AG08395 (cell line): ENCODE measurements at places on chromosomes 2 and 18.

GRCh38 chr2:36911012-36911411 lies 55.3 kb downstream of the STRN start:
- DNase-seq, result no peak

DNA sequence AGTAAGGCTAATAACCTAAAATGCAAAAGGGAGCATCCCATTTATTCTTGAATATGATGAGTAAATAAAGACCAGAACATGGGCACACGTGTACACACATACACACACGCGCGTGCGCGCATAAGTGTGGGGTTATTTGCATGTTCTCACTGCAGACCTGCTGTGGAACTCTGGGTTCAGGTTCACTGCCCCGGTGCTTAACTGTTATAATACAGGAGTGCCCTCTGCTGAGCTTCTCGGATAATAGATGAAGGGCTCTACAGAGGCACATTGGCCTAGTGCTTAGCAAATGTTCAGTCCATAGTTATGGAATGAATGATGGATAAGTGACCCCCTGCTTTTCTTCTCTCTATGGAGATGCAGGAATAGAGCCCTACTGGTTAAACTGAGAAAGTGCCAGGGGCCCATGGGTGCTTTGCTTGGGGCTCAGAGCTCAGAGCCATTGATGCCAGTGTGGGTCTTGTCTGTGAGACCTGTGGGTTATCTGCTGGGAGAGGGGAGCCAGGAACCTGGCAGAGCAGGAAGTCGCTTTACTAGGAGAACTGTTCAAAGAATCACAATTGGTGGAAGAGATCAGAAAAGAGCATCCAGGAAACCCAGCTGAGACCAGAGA lies 3.6 kb upstream of the ARL4C start:
- peak; percentile 66 for DNase-seq

- DNase-seq, result no peak
These were observed 11.5 kb upstream of the TSPYL6 start for GRCh38 chr2:54267577-54267976.

DNA sequence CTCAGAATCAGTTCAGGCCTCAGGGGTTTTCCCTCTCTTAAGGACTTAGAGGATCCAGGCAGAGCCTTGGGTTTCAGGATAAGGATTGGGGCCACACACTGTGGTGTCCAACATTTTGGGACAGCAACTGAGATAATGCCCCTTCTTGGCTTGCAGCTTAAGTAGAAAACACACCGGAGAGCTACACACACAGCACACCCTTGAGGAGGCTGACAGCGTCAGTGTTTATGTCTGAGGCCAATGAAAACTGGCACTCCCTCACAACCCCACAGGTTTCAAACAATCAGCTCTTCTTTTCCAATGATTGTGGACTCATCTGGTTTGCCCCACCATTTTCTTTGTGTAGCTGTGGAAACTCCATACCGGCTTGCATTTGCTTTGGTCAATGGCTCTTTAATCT lies 257.7 kb downstream of the CDCA7 start:
- no peak for DNase-seq

GRCh38 chr18:79387214-79387613 lies 8.5 kb upstream of the NFATC1 start:
- no peak for DNase-seq

DNA sequence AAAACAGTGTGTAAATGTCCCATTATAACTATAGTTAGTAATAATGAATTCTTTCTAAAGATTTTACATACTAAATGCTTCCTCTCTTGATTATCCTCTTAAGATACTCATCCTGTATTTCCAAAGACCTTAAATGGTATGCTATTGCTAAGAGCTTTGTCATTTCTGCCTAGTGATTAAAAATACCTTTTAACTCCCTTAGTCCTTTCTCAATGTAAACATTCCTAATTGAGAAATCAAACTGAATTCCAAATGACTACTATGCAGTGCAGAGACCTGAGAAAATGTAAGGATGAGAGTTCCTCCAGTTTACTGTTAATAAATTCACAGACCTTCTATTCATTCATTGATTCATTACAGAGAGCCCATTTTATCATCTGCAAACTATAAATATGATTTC lies 86.9 kb downstream of the SOS1 start:
- peak; percentile 1 for DNase-seq

DNA sequence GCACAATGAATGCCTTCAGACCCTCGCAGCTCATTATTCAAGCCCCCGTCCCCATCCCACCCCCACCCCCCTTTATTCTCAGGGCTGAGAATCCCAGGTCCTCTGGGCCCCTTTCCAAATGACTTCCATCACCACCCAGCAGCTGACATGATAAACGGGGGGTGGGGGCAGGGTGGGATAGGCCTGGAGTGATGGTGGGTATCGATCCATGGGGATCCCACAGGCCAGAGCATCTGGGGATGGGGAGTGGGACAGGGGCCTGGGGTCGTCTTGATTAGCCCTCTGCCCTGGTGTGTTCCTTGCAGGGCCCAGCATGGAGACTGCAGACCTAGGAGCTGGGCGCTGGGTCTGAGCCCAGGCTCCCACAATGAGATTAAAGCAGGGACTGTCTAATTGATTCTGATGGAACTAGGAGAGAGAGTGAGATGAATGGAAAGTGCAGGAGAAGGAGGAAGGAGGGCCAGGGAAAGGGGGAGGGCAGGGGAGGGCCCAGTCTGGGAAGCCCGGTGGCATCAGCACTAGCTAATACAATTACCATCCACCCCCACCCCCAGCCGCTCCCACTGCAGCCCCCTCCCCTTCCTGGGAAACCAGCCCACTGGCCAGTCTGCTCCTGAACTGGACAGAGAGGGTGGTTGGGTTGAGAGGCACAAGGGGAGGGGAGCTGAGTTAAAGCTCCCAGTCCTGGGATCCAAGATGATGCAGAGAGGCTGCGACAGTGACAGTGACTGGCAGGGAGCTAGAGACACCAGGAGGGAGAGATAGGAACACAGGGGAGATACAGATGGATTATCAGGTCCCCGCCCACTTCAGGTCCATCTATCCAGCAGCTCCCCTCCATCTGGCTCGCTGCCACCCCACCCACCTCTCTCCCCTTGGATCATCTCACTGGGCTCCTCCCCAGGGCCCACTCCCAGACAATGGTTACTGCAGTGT lies 13.1 kb upstream of the TNS1 start:
- DNase-seq, result no peak

DNA sequence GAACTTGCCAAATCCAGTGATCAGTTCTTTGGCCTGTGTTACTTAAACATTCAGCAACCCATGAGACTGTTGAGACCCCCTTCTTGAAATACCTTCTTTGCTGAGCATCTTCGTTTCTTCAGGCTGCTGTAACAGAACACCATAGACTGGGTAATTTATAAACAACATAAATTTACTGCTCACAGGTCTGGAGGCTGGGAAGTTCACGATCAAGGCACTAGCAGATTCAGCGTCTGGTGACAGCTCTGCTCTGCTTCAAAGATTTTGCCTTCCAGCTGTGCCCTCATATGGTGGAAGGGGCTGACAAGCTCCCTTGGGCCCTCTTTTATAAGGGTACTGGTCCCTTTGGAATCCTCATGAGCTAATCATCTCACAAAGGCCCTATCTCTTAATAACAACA lies 28.8 kb upstream of the TSPYL6 start:
- no peak for DNase-seq

- no peak for DNase-seq
These were observed 53.4 kb upstream of the KLF7 start for GRCh38 chr2:207219081-207219630.

GRCh38 chr2:105789745-105790460 lies 45.2 kb downstream of the NCK2 start:
- peak; percentile 93 for DNase-seq

DNA sequence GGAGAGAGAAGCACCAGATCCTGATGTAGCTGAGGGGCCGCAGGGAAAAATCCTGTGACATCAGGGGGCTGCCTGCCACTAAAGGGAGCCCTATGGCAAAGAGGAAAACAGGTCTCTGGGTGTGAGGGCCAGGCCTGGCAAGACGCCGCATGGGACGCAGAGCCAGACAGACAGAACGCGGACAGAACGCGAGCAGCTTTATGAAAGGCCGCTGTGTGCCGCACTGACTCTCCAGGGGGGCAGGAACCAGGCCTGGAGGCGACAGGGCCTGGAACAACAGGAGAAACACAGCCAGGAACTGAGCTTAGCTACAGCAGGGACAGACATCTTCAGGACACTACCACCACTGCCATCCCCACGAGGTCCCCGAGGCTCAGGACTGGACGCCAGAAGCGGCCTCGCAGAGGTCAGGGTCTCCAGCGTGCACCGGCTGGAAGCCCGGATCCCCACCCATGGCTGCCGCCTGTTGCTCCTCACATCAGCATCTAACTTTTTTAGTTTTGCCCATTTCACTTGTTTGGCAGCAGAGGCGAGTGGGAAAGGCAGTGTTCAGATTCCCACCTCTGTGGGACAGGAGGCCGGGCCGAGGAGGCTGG lies 131.6 kb downstream of the VAPA start:
- no peak for DNase-seq

GRCh38 chr2:1756456-1756855 lies 12.1 kb upstream of the PXDN start:
- no peak for DNase-seq

DNA sequence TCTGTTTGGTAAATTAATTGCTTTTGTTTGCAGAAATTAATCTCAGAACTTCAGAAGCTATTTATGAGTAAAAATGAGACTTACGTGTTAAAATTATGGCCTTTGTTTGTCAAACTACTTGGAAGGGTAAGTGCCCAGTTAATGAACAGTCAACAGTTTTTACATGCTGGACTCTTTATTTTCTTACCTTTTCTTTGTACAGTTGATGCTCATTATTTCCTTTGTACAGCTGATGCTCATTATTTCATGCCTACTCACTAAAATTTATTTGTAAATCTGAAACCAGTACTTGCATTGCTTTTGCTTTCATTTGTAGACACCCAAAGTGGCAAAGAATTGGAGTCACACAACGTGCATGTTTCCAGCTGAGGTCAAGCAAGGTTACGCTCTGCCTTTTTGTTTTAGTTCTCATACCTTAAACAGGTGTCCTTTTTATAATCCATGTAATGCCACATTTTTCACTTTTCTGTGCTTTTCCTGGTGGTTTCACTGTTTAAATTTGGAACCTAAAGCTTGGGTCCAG lies 13.3 kb downstream of the RIF1 start:
- DNase-seq, result no peak

DNA sequence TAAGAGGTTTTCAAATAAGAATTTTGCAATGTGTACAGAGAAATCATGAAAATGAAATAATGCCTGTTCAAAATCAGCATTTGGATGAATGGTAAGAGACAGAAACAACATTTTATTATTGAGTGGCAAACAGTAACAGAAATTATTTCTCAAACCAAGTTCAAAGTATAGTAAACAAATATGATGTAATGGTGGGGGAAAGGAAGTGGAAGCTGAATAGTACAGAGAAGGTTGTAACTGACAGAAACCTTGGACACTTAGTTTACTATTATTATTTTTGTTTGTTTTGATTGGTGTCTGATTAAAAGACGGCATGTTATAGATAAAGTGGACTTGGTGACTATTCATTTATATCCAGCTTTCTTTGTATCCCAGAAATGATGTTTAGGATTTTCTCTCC lies 1637.4 kb upstream of the ACVR2A start:
- no peak for DNase-seq

DNA sequence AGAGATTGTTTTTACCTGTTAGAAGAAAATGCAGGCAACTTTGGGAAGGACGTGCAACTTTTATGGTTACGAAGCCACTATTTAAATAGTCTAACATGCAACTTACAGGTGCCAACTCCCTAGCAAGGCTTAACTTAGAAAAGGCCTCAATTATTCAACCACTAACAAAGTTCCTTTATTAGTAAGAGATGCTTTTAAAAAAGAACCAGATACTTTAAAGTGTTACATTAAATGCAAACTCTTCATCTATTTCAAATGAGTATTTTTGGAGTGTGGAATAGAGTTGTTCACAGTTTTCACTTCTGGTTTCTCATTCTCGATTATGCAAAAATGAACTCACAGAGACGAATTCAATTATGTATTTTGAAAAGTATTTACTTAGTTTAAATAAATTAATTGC lies 51.7 kb downstream of the PELI1 start:
- no peak for DNase-seq

- DNase-seq, result no peak
These were observed 1076.3 kb downstream of the RPIA start for GRCh38 chr2:89767572-89768435.

DNA sequence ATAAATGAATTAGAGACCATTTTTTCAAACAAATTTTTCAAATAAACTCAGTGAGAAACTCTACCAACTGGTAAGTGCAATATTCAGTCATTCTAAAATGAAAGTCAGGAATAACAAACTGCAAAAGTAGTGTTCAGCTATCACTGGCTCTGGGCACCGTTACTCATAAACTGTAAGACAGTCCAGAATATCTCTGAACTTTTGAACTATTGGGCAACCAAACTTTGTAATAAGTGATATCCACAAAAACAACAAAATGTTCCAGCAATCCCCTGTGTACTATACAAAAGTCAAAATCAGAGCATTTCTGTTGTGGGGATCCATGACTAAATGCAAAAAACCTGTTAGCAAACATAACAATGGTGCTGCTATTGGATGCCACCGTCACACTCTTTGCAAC lies 56.3 kb downstream of the SLC25A12 start:
- DNase-seq, result no peak

GRCh38 chr2:36572054-36572718 lies 25.8 kb downstream of the FEZ2 start:
- no peak for DNase-seq

- no peak for DNase-seq
These were observed 7.3 kb upstream of the VAPA start for GRCh38 chr18:9906481-9906880.

- DNase-seq, result no peak
These were observed 221.9 kb upstream of the CELF4 start for GRCh38 chr18:37787452-37787851.

- DNase-seq, result peak; percentile 18
These were observed 101.1 kb downstream of the BCL2 start for GRCh38 chr18:63218472-63218871.

- peak; percentile 92 for DNase-seq
These were observed 141.9 kb upstream of the LGALSL start for GRCh38 chr2:64311948-64312621.

DNA sequence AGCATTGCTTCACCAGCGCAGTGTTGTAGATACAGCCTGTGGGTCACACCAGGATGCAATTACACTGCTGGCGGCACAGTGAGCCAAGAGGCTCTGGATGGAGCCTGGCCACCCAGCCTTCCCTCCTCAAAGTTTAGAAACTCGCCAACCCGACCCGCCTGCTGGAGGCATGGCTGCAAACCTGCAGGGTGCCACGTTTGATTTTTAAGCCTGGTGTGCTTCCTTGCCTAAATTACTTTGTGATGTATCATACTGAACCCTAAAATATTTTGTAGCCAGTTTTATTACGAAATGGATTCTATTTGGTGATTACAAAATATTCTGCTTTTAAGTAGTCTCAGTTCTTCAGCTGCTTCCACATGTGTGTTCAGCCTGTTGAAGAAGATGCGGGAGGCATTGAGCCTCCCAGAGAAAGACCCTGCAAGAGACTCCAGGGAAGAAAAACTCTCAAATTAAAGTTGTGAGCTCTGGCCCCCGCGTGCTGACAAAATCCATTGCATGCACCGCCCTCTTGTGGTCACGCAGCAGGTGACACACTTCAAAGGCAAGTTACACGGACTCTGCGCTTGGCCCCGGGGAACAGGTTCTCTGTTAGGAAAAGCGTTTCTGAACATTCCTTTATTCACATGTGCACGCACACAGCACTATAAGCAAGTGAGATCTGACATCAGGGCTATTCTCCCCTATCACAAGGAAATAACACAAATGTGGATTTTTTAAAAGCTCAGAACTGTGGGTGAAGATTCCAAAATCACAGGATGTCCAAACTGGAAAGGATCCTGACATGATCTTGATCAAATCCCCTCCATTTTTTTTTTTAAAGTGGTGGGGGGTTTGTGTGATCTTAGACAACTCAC lies 63.0 kb upstream of the TWIST2 start:
- peak; percentile 81 for DNase-seq
